Stimulated activated CD8-positive, alpha-beta memory T cell treated with anti-CD3 and anti-CD28 coated beads, Interleukin-4, amount 100 ng/mL, for 1 hour (primary cell): ENCODE measurements at places on chromosomes 3 and 15.

GRCh38 chr3:127717357-127718244 lies 44.8 kb downstream of the ABTB1 start:
- DNase-seq: no peak

- DNase-seq: no peak
Observed at GRCh38 chr3:115239717-115240116, 92.6 kb upstream of the ZBTB20 start.

DNA sequence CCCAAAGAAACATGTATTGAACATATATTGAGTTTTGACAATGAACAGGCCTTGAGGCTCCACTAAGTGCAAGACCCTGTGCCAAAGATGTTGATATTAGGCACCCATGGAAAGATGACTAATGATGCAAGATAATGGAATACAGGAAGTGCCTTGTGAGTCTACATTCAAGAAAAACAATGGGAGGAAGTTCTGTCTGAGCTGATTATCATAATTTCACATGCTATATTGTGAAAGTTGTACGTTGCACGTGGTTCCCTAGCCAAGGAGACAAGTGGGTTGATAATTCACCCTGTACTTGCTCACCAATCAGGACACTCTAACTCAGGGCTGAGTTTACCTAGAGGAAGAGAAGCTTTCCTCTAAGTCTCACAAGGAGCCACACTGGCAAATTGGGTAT lies 186.9 kb upstream of the STAC start:
- no peak for DNase-seq

DNA sequence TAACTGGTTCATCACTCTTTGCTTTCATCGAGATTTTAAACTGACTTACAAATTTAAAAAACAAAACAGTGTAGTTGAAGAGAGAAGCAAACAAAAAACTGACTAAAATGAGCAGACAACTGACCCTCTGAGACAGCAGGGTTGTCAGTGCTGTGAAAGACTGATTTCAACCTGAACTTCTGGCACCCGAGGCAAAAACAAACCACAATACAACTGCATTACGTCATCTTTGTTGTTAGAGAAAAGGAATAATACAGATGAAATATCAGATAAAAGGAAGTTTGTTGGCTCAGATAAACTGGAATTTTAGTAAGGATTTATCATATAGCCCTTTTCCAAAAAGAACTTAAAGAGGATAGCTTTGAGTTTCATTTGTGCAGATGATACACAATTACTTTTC lies 51.1 kb downstream of the PARP15 start:
- no peak for DNase-seq

DNA sequence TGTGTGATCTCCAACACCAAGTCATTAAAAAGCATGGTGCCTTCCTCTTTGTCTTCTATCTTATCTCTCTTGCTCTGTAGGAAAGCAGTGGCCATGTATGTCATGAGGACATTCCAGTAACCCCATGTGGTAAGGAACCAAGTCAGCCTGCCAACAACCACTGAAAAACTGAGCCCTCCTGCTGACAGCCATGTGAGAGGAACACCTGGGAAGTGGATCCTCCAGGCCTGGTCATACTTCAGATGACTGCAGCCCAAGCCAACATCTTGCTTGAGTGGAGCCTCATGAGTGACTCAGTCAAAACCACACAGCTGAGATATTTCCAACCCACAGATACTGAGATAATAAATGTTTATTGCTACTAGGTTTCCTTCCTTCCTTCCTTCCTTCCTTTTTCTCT lies 597.3 kb downstream of the ZIC1 start:
- DNase-seq: no peak

DNA sequence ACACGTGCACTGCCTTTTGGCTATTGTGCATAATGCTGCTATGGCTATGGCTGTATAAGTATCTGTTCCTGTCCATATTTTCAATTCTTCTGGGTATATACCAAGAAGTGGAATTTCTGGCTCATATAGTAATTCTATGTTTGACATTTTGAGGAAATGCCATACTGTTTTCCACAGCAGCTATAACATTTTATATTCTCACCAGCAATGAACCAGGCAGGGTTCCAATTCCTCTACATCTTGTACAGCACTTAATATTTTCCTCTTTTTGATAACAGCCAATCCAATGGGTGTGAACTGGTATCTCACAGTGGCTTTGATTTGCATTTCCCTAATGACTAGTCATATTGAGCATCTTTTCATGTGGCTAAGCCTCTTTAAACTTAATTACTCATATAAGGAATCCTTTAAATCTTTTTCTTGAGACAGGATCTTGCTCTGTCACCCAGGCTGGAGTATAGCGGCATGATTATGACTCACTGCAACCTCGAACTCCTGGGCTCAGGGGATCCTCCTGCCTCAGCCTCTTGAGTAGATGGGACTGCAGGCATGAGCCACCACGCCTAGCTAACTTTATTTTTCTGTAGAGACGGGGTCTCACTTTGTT lies 38.1 kb upstream of the IGDCC4 start:
- DNase-seq: no peak

DNA sequence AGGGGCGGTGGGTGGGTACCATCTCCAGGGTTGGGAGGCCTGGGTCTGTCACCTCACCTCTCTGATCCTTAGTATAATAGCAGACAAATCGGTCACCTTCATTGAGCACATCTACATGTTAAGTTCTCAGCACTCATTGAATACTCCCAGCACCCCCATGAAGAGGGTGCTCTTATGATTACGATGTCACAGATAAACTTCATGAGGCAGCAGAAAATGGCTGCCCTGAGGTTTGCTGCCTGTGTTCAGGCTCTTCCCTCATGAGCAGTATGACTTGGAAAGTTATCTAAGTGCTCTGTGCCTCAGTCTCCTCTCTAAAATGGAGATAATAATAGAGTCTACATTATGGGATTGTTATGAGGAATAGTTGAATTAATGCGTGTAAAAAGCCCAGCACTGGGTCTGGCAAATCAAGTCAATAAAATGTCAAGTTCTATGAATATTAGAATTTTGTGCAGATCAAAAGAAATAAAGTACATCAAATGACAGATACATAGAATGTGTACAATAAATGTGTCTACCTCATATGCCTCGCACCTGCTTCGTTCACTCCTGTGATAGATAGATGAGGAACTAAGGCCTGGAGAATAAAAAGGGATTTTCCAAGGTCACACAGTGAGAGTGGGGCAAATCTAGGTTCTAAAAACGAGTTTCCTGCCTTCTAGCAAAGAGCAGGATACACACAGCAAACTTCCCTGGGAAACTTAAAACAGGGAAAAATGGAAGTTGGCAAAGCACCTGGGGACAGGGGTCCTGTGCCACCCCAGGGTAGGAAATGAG lies 142.2 kb upstream of the MRPS22 start:
- no peak for DNase-seq
